DMS53 (cell line): ENCODE measurements at places on chromosomes 1 and 21.

GRCh38 chr1:32005522-32005921, 8.1 kb upstream of the KHDRBS1 start:
- no peak for DNase-seq

GRCh38 chr1:12057382-12057781, 5.7 kb upstream of the TNFRSF8 start:
- DNase-seq: no peak

- peak; percentile 73 for DNase-seq
Observed at GRCh38 chr1:160781186-160781766, 14.7 kb upstream of the LY9 start.

GRCh38 chr1:198669023-198669698, 30.3 kb downstream of the PTPRC start:
- DNase-seq: peak; percentile 87

DNA sequence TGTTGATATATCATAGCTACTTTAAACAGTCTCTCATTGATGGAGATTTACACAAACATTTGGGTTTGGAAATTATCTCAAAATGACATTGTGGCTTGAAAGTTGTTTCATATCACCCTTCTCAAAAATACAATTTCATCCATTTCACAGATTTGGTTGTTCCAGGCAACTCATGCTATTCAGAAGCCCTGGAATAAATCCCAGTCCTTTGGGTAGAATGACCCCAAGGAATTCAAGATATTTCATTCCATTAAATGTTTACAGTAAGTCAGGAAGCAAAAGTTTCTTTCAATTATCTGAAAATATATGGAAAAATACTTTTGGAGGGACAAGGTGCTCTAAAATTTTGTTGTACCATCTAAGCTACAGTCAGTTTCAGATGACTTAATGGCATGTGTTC, 27.1 kb downstream of the MPZL1 start:
- DNase-seq: no peak

DNA sequence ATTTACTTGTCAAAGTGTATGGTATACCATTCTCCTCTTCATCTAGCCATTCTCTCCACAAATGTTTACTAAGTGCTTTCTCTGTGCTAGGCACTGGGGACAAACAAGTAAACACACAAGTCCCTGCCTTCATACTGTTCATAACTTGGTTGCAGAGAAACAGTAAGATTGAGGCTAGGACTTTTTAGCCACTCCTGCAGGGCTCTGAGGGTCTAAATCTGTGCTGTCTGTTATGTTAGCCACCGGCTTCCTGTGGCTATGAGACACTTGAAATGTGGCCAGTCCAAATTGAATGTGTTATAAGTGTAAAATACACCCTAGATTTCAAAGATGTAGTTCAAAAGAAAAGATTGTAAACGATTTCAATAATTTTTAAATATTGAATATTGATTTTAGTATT, 50.2 kb downstream of the AZIN2 start:
- no peak for DNase-seq

GRCh38 chr1:156684227-156684782, 7.1 kb upstream of the NES start:
- DNase-seq: no peak

DNA sequence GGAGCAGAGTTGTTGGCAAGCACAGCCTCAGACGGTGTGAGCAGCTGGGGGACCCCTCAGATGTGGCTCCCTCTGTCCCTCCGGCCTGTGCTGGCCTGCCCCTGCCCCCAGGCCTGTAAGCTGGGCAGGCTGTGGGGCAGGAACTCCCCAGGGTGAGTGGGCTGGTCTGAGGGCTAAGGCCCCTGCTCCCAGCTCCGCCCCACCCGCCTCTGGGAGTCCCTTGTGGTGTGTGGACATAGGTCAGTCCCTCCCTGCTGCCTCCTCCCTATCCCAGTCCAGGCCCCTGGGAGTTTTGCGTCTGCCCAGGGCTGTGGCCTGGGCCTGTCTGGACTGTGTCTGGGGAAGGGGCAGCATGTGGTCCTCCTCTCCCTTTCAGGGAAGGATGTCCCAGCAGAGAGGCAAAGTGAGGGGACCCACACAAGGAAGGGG, 3.6 kb upstream of the VWA1 start:
- peak; percentile 46 for DNase-seq

- no peak for DNase-seq
Observed at GRCh38 chr1:87523466-87523865, 194.8 kb downstream of the LMO4 start.

- no peak for DNase-seq
Observed at GRCh38 chr1:18641005-18641941, 10.6 kb downstream of the PAX7 start.

DNA sequence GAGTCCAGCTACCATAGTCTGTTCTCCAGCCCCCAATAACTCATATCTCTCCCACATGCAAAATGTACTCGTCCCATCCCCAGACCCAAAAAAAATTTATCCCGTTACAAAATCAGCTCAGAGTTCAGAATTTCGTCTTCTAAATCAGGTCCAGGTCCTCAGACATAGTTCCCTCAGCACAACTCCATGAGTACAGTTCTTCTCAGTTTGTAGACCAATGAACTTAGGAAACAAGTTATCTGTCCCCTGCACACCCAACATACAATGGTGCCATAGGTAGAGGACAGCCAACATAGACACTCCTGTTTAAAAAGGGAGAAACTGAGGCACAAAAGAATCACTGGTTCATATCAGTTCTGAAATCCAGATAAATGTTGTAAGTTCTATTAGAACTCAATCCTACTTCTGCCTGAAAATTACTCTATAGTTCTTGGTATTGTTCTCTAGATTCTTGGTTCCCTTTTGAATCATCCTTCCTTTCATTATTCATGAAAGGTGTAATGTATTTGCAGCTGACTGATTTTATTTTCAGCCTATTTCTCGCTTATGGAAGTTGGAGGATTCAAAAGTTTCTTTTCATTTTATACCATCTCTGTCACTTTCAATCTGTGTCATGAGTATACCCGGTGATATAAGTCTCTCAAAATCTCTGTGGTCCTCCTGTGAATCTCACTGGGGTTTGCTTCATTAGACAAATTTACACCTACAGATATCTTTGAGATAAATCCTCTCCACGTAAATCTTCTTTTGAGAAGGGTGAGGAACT, 75.8 kb upstream of the TSPAN2 start:
- DNase-seq: no peak

GRCh38 chr1:76465030-76465429, 390.5 kb downstream of the ST6GALNAC3 start:
- no peak for DNase-seq

DNA sequence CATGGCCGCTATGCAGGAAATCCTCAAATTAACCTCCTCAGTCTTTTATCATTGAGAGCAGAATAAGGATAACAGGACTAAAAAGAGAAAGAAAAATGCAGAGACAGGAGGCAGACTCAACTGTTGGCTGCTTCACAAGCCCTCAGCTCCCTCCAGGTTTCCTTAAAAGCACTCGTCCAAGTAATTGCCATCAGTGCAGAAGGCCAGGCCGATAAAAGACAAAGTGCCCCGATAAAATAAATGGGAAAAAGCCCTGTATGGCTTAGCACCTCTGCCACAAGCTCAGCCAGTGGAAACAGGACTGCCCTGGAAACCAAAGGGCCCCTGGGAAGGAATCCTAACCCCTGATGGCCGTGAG, 8.1 kb downstream of the S100A6 start:
- DNase-seq: no peak

- DNase-seq: peak; percentile 98
Observed at GRCh38 chr1:59214248-59215208, 82.4 kb upstream of the FGGY start.

DNA sequence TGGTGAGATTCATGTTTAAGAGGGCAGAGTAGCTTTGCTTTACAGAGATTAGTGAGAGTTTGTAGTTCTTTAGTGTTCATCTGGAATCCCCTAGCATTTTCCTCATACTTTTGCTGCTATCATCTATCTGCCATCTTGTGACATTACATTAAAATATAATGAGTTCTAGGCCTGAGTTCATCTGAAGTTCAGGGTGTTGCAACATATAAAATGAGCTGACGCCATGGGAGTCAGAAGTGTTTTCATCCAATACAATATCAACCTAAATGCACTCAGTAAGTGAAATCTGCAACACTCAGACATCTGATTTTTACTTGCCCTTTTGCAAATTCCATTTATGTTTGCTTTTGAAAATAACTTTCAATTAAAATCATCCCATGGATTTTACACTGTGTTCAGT, 153.8 kb downstream of the NTNG1 start:
- no peak for DNase-seq

- peak; percentile 62 for DNase-seq
Observed at GRCh38 chr21:25573409-25574206, 33.7 kb downstream of the MRPL39 start.

DNA sequence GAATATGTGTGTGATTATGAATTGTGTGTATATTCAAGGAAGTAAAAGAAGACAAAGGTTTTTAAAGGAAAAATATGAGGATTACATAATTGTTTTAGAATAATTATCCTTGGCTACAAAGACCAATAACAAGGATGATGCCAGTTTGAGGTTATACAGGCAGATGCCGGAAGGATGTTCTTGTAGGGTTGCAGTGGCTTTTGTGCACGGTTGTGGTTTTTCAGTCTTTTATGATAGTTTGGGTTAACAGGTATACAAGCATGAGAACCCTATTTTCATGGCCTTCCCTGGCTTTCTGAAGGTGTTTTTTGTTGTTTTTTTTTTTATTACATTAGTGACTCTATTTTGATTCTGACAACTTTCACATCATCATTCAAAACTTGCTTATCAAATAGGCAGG, 4.9 kb downstream of the CR2 start:
- DNase-seq: no peak

DNA sequence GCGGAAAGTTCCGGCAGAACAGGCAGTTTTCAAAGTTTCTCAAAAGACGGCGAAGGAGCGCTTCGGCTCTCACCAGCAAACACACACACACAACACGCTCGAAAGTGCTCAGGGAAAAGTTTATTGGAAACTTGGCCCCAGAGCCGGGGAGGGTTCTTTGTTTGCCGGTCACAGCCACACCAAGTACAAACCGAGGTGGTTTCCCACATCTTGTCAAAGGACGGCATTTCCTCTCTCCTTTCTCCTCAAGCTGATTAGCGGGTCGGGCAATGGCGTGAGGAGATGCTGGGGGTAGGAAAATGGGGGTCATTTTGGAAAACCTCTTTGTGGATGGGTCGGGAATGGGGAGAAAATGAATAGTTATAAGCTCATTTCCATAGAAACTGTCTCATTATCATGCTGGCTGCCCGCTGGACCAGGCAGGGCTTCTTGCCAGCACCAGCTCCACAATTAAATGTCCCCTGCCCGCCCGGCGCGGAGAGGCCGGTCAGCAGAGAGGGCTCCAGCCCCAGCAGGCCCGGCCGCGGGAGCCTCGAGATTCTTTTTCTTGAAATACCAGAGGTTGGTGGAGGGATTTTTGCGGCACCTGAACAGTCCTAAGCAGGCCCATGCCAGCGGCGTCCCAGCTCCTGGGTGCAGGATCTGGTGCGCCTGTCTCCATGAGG, 92.3 kb downstream of the PRDM16 start:
- no peak for DNase-seq

DNA sequence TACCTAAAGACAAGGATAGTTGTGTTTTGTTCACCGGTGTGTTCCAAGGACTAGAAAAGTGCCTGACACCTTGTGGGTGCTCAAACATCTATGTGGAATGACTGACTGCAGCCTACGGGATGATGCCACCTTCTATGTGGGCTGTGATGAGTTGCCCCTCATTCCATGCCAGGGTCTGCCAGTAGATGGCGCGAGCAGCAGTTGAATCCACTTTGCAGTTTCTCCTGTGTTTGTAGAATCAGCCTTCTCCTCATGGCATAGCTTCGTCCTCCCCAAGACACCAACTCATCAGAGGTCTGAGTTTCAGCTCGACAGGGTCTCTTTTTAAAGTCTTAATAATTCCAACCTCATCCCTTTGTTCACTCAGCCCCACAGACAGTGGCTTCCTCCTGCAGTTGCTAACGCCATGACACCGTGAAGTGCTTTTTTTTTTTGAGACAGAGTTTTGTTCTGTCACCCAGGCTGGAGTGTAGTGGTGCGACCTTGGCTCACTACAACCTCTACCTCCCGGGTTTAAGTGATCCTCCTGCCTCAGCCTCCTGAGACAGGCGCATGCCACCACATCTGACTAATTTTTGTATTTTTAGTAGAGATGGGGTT, 133.7 kb downstream of the CAPN8 start:
- DNase-seq: peak; percentile 82

- no peak for DNase-seq
Observed at GRCh38 chr21:41636636-41637630, 129.0 kb upstream of the TMPRSS2 start.

DNA sequence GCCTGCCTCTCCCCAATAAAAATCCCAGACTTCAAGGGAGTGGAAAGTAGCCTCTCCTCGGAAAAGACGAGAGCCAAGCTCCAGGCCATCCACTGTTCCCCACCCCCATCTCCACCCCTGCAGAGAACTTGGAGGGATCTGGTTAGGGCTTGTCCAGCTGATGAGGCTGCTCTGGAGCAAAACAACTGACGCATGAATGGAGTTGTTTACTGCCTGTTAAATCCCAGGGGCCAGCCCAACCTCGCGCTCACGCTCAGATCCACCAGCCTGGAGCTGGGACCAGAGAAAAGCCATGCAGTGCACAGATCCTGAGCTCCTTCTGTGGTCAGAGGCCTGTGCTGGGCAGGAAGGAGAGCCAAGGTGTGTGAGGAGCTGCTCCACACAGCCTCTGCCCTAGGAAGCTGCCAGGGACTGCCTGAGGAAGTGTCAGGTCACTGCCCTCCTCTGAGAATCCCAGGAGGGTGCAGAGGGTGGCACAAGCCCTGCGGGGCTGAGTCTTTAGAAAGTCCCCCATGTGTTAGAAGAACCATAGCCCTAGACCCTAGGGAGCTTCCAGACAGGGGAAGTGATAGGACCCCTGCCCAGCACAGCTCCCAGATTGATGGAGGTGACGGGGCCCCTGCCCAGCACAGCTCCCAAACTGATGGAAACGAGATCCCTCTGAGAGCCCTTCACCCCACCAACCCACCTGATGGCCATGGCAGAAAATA, 109.0 kb upstream of the IPO9 start:
- no peak for DNase-seq

DNA sequence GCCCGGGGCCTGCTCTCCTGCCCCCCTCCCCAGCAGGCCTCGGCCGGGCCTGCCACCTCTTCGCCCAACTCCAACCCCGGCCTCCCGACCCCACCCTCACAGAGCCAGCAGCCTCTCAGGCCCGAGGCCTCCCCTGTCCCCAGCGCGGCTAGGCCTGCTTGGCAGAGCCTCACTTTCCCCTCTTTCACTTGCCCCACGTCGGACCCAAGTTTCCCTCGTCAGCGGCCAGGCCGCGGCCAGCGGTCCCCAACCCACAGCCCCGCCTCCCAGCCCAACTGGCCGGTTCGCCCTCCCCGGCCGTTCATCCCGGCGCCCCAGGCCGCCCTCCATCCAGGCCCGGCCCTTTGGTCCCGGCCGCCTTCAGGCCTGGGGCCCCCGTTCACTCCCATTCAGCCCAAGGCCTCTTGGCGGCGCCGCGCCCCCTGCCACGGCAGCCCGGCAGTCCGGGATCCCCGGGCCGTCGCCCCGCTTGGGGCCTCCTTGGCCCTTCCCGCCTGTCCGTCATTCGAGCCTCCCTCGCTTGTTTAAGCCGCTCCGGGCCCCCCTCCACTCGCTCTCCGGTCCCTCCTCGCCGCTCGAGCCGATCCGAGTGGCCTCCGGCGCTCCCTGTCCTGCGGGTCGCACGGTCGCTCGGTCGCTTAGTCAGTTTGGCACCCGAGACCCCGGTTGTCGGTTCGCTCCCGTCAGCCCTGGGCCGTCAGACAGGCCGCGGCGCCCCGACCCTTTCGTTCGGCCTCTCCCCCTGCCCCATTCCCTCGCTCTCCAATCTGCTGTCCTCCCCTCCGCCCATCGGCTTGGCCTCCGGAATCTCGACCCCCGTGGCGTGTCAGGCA, 1.4 kb downstream of the LRRC41 start:
- DNase-seq: peak; percentile 83
